Liver (tissue), 10 donors: ENCODE measurements at places on chromosomes 4 and X.

DNA sequence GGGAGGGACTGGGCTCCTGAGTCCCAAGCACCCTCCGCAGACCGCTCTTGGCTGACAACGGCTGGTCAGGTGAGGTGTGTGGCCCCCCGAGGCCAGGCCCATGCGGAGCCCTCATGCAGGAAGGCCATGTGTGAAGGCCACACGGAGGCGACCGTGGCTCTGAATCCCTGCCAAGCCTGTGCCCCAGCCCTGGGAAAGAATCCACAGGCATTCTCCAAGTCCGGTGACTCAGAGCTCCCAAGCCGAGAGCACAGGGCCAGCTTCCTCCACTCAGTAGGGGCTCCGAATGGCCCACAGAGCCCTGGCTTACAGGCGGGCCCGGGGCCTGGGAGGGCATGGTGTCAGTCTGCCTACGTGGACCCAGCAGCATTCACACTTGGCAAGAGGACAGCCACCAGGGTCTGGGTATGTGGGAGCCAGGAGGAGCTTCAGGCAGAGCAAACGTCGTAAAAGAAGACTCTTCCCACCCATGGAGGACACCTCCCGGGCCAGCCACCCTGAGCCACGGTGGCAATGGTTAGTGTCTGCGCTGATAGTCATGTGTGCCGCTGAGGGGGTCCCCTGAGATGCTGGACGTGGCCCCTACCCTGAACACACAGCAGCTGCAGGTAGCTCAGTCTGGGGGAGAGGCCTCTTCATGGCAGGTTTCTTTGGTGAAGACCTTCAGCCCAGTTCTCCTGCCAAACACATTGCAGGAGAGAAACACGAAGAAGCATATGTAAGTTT is 105.7 kb downstream of the PSAPL1 start:
- no peak for DNase-seq

GRCh38 chrX:136909119-136909705 is 28.7 kb upstream of the RBMX start:
- peak; percentile 79 for DNase-seq

DNA sequence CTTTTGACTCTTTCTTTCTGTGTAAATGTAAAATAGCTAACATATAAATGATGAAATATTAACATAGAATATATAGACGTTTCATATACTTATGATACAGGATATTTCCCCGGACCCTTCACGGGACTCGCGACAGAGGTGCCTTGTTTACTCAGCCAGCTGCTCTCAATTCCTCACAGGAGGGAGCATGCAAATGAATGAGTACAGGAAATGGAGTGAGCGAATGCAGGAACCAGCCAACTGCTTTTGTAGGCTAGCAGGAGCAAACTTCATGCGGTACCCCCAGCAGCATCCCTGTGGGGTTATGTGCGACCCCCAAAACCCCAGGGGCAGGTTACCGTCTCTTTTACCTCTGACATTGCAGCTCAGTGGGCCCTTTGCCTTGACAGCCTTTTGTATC is 110.3 kb upstream of the PDHA2 start:
- DNase-seq, result no peak

DNA sequence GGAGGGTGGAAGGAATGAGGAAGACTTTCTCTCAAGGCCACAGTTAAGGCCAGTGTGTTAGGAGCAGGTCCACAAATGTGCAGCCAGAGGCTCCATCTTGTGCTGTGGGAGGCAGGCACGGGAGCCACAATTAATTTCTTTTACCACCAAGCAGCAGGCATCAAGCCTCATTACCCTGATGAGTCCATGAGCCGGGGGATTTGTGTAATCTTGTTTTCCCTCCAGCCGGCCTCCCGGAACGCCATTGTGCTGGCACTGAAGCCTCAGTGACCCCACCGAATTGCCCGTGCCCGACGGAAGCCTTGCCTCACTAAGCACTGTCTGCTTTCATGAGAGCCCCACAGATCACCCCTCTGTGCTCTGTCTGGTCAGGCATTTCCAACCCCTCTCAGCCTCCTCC is 154.7 kb upstream of the STX18 start:
- DNase-seq, result no peak

DNA sequence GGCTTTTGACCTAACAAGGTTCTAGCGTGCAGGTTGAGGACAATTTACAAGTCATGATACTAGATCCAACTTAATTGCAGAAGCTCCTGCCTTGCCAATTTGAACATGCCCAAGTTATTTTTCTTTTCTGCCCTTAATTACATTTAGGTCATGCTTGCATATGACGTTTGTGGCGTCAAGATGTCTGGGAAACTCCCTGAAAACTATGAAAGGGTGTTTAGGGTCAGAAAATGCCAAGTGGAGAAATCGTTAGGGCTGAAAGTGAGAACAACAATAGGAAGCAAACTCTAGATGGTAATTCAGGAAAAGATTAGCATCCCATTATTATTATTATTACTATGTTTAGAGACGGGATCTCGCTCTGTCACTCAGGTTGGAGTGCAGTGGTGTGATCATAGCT is 38.2 kb upstream of the PLAC8 start:
- no peak for DNase-seq
